ENCODE measurements at places on chromosomes 1 and 21. TPM values are rescaled to one million over a fixed set of nuclear protein-coding genes. Genes with fewer than 3 reads are reported as not detected.
A peak's percentile ranks its signal among the peaks of the same experiment; 100 is the strongest.

DNA sequence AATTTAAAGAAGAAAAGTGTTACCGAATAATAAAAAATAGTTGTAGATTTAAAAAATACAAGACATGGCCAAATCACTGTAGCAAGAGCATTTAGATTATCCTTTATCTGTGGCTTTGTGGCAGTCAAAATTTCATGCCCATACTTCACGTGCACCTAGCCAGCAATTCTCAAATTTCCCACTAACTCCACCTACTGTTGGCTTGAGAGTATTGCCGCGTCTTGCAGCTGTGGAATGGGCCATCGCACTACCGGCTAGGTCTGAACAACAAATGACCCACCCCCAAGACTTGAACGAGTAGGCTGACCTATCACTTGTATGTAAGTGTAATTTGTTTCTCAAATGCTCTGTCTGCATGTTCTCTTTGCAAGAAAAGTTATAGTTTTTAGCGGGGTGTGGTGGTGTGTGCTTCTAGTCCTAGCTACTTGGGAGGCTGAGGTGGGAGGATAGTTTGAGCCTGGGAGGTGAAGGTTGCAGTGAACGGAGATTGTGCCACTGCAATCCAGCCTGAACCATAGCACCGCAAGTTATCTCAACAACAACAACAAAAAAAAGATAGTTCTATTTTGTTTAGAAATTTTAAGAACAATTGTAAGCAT lies 4.1 kb downstream of the KRTAP13-4 start:
- no peak for DNase-seq
- no peaks in the 10 kb centered on the region for H3K4me1 ChIP-seq
- H3K36me3 ChIP-seq, result no peaks in the 10 kb centered on the region
- no peak overlapping the region for H3K4me3 ChIP-seq
- no peak overlapping the region for H3K27ac ChIP-seq
- no peaks in the 10 kb centered on the region for H3K27me3 ChIP-seq

DNA sequence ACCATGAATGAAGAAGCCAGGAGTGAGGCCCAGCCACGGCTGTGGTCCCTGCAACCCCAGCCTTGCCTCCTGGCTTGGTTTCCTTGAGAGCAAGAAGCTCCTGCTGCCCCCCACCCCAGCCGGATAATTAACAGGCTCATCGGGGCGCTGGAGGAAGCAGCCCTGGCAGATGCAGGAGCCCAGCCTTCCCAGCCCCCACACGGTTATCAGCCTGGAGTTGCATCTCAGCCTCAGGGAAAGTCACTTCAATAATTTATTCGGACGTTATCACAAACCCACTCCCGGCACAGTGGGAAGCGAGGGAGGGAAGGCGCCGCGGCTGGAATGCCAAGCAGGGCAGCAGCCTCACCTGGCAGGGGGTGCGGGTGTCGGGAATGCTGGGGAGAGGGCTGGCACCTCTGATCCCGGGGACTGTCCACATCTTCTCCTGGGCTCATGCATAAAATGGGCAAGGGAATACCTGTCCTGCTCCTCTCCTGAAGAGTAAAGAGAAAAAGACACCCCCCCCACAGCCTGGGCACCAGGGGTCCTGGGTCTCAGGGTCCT lies 43.3 kb upstream of the LRP8 start:
- no peak overlapping the region for H3K4me3 ChIP-seq
- H3K27ac ChIP-seq, result no peak overlapping the region

- DNase-seq, result no peak
- no peak overlapping the region for H3K4me3 ChIP-seq
- no peaks in the 10 kb centered on the region for H3K36me3 ChIP-seq
- H3K4me1 ChIP-seq, result no peaks in the 10 kb centered on the region
- H3K27me3 ChIP-seq, result peaks cover 32% of the 10 kb centered on the region
- no peak overlapping the region for H3K27ac ChIP-seq
These were observed 35.3 kb upstream of the FCER1A start for GRCh38 chr1:159266832-159267231.

GRCh38 chr1:160626509-160627342 lies 20.1 kb downstream of the SLAMF1 start:
- peaks cover 89% of the 10 kb centered on the region for H3K4me1 ChIP-seq
- peak overlapping the region; percentile 47 for H3K27ac ChIP-seq
- peaks cover 46% of the 10 kb centered on the region for H3K36me3 ChIP-seq
- peak overlapping the region; percentile 79 for H3K4me3 ChIP-seq

GRCh38 chr1:206967096-206967849 lies 3.0 kb downstream of the FCAMR start:
- peaks cover 21% of the 10 kb centered on the region for H3K27me3 ChIP-seq
- no peaks in the 10 kb centered on the region for H3K36me3 ChIP-seq
- peak overlapping the region; percentile 39 for H3K27ac ChIP-seq
- no peak for DNase-seq
- H3K4me1 ChIP-seq, result peaks cover 15% of the 10 kb centered on the region
- no peak overlapping the region for H3K4me3 ChIP-seq

GRCh38 chr1:115545096-115545720 lies 96.6 kb upstream of the VANGL1 start:
- H3K4me1 ChIP-seq, result no peaks in the 10 kb centered on the region
- H3K36me3 ChIP-seq, result no peaks in the 10 kb centered on the region

The OVAAL gene
- polyA plus RNA-seq, result not detected

The GUCA2B gene
- polyA plus RNA-seq, result not detected

The JAM2 gene
- 6.8 TPM for polyA plus RNA-seq

- no peak for DNase-seq
- no peaks in the 10 kb centered on the region for H3K36me3 ChIP-seq
- peaks cover 25% of the 10 kb centered on the region for H3K4me1 ChIP-seq
These were observed 8.3 kb downstream of the RIPK4 start for GRCh38 chr21:41758550-41758949.

DNA sequence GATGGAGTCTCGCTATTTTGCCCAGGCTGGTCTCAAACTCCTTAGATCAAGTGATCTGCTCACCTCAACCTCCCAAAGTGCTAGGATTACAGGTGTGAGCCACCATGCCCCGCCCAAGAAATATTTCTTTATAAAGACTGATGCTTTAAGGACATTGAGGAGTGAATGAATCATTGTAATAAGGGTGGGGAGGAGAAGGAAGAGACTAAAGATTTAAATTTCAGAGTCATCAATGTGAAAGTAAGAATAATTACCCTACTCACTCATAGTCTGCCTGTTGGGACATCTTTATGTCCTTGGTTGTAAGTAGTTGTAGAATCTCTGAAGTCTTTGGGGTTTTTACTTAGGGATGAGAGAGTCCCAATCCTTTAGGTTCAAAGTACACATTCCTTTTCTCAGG lies 7.3 kb downstream of the KDM1A start:
- no peaks in the 10 kb centered on the region for H3K27me3 ChIP-seq
- no peak for DNase-seq

DNA sequence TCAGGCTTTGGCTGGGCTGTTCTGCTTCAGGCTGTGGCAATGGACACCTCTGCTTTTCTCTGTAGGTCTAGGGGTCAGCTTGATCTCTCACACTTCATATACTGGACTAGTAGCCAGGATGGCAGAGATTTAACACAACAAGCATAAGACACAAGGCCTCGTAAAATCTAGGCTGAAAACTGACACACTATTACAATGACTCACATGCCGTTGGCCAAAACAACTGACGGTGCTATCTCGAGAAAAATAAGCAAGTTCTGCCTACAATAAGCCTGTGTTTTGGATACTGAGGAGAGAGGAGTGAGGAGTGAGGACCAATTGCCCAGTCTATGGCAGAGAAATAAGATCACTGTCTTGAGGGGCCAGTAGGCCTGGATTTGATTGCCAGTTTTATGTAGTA lies 840.7 kb upstream of the ADAMTS5 start:
- DNase-seq, result no peak
- H3K27ac ChIP-seq, result no peak overlapping the region
- no peaks in the 10 kb centered on the region for H3K36me3 ChIP-seq

DNA sequence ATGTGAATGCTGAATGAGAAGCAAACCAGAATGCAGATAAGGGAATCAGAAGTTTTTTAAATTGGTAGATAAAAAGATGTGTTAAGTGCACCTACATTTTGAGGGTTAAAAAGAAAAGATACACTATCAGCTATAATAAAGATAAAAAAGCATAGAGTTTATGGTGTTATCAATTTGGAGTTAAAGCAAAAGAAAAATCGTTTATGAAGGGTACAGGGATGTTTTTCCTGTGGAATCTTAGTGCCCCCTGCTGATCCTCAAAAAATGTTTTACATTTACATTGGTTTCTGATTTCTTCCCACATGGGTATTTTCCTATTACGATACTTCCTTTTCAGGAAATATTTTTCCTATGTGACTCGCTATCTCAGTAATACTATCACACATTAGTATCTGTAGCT lies 293.5 kb downstream of the MRPL39 start:
- H3K4me1 ChIP-seq, result peaks cover 4% of the 10 kb centered on the region
- peak; percentile 21 for DNase-seq
- H3K27ac ChIP-seq, result peak overlapping the region; percentile 7
- peaks cover 15% of the 10 kb centered on the region for H3K36me3 ChIP-seq
- peak overlapping the region; percentile 54 for H3K4me3 ChIP-seq

DNA sequence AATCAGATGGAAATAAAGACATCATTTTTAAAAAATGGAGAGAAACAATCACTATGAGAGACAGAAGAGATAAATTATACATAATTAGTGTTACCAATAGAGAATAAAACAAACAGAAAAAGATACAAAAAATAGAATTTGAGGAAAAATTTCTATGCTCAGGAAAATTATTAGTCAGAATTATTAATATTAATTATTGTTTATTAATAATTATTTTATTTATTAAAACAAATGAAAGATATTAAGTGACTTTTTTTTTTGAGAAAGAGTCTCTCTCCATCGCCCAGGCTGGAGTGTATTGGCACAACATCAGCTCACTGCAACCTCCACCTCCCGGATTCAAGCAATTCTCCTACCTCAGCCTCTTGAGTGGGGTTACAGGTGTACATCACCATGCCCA lies 299.8 kb upstream of the NR5A2 start:
- no peak for DNase-seq
- H3K4me3 ChIP-seq, result no peak overlapping the region
- H3K4me1 ChIP-seq, result no peaks in the 10 kb centered on the region
- no peaks in the 10 kb centered on the region for H3K36me3 ChIP-seq

GRCh38 chr1:1217621-1218523 lies 3.9 kb upstream of the TNFRSF4 start:
- peak overlapping the region; percentile 9 for H3K27ac ChIP-seq
- peaks cover 2% of the 10 kb centered on the region for H3K36me3 ChIP-seq
- no peaks in the 10 kb centered on the region for H3K27me3 ChIP-seq
- no peak for DNase-seq
- H3K4me1 ChIP-seq, result peaks cover 25% of the 10 kb centered on the region

The ZNF648 gene
- not detected for polyA plus RNA-seq

The TMEM61 gene
- not detected for polyA plus RNA-seq

The YTHDF2 gene
- polyA plus RNA-seq, result 114 TPM

- H3K4me3 ChIP-seq, result no peak overlapping the region
- no peak for DNase-seq
- no peaks in the 10 kb centered on the region for H3K27me3 ChIP-seq
- H3K36me3 ChIP-seq, result peaks cover 12% of the 10 kb centered on the region
These were observed 17.9 kb downstream of the CSRP1 start for GRCh38 chr1:201488830-201489589.

- peaks cover 34% of the 10 kb centered on the region for H3K27me3 ChIP-seq
- no peak overlapping the region for H3K27ac ChIP-seq
- no peak overlapping the region for H3K4me3 ChIP-seq
- no peaks in the 10 kb centered on the region for H3K4me1 ChIP-seq
These were observed 6.4 kb downstream of the GSTM5 start for GRCh38 chr1:109718495-109718894.

DNA sequence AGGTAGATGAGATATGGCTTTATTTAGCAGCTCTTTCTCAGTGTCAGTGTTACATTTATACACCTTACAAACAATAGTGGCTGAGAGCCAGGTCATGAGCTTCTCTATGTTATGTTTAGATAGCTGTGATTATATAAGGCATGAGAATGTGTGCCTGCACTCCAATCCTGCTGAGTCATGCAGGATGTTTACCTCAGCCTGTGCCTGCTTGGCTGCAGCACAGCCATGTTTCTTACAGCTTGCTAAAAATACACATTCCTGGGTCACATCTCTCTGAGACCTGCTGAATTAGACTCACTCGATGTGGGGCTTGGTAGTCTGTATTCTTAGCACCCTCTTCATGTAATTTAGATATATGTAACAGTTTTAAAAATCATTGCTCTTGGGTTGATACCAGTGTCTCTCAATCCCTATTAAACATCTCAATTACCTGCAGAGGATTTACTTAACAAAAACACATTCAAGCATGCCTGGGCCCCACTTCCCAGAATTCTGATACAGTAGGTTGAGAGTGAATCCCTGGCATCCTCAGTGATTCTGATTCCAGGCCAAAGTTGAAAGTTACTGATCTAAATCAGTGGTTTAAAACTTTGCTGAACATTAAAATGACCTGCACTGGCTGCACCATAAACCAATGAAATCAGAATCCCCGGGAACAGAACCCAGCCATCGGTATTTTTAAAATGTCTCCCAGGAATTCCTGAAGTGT lies 107.5 kb downstream of the GDAP2 start:
- H3K27me3 ChIP-seq, result peaks cover 10% of the 10 kb centered on the region
- H3K27ac ChIP-seq, result no peak overlapping the region
- H3K4me1 ChIP-seq, result no peaks in the 10 kb centered on the region

DNA sequence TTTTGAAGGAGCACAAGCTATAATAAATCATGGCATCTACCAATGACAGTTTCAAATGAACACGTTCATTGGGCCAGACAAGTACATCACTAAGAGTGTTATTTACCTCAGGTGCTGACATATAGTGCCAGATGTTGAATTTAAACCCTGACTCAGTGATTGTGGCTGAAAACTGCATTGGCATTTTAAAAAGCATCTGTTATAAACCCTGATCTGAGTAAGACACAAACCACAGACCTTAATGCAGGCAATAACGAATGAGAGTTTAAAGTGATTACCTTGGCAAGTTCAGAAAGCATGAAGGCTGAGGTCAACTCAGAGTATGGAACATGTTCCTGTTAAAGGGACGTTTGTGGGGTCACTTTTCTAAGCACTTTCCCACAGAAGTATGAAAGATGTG lies 865.1 kb upstream of the TMPRSS15 start:
- no peaks in the 10 kb centered on the region for H3K27me3 ChIP-seq
- no peak overlapping the region for H3K27ac ChIP-seq
- no peaks in the 10 kb centered on the region for H3K36me3 ChIP-seq
- no peak overlapping the region for H3K4me3 ChIP-seq

- DNase-seq, result no peak
- H3K4me1 ChIP-seq, result no peaks in the 10 kb centered on the region
- peaks cover 74% of the 10 kb centered on the region for H3K27me3 ChIP-seq
- no peaks in the 10 kb centered on the region for H3K36me3 ChIP-seq
These were observed 10.6 kb downstream of the PGBD5 start for GRCh38 chr1:230415405-230416132.

DNA sequence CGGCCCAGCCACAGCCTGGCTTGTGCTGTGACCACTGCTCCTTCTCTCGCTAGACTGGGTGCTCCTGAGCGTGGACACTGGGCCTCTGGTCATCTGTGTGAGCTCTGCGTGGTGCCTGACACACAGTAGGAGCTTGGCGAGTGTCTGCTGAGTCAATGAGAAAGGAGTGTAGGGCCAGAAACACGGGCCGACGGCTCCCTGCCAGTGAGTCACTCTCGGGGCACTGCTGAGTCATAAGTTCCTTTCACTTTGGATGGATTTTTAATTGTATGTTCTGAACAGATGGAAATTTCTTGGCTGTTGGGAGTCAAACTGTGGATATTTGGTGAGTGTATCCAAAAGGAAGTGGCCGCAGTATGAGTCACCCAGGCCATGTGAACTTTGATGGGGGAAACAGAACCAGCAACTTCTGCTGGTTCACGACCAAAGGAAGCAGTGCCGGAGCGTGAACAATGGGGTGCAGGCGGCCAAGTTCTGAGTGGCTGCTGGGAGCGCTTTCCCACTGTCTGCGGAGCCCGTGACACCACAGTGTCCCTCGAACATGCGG lies 41.0 kb upstream of the COL18A1 start:
- H3K4me3 ChIP-seq, result no peak overlapping the region
- DNase-seq, result no peak
- H3K27me3 ChIP-seq, result no peaks in the 10 kb centered on the region
